Muscle of arm (tissue), 14 donors: ENCODE measurements at places on chromosomes 6 and 20.

GRCh38 chr20:37523012-37523391 is 2.0 kb downstream of the NNAT start:
- no peak for DNase-seq

DNA sequence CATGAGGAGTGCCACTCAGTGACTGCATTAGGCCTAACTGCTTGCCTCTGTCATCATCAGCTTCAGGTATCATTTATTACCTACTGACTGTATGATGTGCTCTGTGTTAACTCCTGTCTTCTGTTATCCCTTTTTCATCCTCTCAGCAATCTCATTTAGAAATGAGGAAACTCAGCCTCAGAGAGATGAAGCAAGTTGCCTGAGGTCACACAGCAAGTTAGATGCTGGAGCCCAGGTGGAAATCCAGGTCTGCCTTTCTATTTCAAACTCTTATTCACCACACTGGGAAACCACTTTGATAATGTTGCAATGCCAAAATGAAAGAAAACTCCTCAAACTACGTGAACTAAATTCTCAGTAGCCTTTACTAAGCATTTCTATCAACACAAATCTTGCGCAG is 1.3 kb downstream of the FERMT1 start:
- no peak for DNase-seq

DNA sequence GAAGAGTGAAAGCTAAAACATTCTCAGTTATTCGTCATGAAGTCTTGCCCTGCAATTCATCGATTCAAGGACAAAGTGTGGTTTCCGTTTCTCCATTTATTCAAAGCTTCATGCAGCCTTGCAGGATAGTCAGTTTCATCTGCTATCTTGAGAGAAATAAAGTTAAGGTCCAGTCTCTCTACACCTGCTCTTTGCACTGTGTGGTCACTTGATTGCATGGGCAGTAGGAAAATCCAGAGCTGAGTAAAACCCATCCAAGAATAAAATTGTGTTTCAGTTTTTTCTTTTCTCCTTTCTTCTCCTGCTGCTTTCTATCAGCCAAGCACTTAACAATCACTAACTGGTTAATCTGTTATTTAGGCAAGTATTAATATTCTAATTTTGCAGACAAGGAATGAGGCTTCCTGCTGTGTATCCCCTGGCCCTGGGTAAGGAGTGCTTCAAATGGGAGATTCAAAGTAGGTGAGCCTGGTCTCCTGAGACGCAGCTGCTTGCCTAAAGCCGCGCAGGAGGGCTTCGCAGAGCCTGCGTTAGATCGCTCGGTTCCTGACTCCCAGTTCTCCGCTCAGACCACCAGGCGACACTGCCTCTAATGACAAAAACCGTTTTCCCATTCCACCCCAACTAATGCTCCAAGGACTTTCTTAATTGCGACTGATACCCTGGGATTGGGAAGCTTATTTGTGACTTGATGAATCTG is 808.3 kb downstream of the TFAP2A start:
- no peak for DNase-seq

DNA sequence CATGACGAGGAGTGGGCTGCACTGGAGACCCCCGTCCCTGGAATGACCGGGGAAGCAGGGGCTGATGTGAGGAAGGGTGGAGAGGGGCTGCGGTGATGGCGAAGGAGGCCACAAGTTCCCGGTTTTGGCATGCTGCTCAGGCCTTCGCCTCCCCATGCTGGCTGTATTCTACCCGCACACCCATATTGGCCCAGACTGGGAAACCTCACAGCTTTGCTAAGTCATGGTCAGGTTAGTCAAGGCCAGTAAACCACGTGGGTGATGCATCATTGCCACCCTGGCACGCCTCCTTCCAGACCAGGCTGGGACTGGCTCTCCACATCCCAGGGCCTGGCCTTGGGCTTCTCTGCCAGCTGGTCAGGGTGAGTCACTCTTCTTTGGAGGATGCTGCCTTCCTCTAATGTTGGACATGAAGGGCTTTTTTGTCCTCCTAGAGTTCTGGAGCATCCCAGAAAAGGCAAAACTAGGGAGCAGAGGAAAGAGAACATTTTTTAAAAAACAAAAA is 53.8 kb downstream of the PCNA start:
- no peak for DNase-seq

GRCh38 chr6:40253420-40253819 is 319.2 kb upstream of the MOCS1 start:
- no peak for DNase-seq

- no peak for DNase-seq
Observed at GRCh38 chr6:15061180-15061641, 184.7 kb upstream of the JARID2 start.

- no peak for DNase-seq
Observed at GRCh38 chr6:36312854-36313648, 23.6 kb downstream of the BNIP5 start.

- DNase-seq = no peak
Observed at GRCh38 chr6:33577106-33577535, 3.0 kb downstream of the BAK1 start.

DNA sequence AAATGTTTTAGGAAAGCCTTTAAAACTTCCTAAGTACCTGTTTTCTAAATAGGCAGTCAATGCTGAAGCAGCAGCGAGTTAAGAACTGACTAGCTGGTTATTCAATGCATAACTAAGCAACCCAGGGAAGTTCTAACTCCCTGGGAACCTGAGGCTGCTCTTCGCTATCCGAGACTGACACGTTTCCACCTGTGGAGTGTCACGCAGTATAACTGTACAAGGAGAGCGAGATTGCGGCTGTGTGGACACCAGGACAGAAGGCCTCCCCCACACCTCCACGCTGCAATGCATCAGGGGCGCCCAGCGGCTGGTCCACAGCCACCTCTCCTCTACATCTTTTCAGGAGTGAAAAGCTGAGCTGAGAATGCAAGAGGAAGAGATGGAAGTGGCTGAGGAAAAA is 8.0 kb downstream of the PXDC1 start:
- no peak for DNase-seq
